Stimulated activated CD4-positive, alpha-beta T cell treated with anti-CD3 and anti-CD28 coated beads, Interleukin-1b, Interleukin-23, amount 100 ng/mL, for 1 hour (primary cell): ENCODE measurements at places on chromosomes 4 and X.
A peak's percentile ranks its signal among the peaks of the same experiment; 100 is the strongest.

DNA sequence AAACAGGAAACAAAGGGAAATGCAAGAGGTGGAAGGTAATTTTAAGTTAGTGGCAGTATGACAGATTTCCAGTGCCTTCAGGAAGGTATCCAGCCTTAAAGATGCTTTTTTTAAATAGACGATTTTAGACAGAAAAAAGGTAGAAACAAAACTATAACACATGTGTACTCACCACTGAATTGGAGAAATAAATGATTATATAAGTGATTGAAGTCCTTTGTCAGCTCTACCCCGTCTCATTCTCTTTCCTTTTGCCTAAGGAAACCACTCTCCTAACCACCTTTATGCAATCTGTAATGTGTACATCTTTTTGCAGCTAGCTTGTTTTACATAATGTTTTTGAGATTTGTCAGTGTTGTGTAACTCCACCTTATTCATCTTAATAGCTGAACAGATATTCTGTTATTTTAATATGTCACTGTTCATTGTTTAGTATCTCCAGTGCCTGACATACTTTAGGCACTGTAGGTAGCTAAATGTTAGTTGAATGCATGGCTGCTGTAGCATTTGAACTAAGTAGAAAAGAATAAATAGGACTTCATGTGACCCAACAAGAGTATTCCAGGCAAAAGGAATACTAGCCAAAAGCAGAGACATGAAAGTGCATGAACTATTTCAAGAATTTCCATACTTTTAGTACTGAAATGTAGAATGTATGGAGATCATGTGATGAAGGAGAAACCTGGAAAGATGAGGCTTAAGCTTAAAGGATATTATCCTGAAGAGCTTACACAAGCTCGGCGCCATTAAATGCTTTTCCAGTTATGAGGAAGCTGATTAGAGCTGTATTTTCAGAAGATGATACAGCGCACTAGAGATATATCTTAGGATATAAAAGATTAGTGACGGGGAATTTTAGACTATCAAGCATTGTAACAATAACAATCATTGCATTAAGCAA is 865 bp downstream of the FAM200B start:
- no peak for DNase-seq

GRCh38 chrX:8864161-8864560 is 63.0 kb upstream of the FAM9A start:
- DNase-seq, result no peak

DNA sequence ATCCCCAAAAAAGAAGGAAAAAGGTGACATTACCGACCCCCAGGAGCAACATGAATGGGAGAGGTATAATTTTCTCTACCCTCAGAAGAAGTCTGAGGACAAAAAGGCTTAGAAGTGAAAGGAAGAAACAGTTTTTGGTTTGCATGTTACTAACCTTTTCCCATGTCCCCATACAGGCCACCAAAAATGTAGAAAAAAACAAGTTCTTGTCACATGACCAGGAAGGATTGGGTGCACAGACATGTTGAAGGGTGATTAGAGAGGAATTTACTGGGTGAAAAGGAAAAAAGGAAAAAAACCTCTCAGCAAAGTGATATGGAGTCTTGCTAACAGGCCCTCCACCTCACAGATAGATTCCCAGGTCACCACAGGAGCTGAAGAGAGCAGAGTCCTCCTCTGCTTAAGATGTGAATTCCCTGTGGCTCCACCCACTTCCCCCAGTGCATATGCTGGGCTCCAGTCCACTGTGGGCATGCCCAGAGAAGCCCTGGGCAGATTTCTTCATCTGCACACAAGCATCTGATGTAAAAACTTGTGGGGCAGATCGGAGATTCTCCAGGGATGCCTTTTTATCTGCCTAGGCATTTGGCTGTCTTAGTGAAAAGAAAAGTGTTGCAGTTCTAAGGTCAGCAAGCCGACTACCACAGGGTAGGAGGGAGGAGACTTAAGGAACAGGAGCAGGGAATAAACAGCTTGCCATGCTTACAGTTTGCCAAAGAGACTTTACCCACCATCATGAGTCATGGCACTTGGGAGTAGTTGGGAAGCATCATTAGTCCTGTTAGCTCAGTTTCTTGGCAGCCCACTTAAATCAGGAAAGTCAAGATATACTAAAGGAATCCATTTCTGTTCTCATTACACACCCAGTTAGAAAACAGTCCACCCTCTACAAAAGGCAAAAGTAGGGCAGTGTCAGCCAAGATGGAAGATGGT is 25.0 kb upstream of the PASD1 start:
- DNase-seq, result no peak

DNA sequence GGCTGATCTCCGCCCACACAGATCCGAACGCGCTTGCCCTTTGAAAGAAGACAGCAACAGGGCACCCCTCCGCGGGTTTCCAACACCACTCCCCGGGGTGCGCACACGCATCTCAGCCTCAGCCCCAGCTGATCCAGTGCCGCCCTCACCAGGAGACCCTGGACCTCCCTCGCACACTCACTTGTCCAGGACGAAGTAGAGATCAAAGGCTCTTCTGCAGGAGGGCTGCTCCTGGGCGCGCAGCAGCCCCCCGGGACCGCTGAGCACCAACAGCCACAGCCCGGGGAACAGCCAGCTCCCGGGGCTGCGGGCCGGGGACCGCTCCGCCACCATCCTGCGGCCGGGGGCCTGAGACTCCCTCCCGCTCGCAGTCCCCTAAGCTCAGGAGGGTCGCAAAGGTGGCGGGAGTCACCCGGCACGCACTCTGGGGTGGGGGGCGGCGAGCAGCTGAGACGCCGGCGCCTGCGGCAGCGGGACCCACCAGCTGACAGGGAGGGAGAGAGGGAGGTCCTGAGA is 743 bp downstream of the ANTXR2 start:
- peak; percentile 18 for DNase-seq

GRCh38 chr4:95158626-95159025 is 390.1 kb downstream of the UNC5C start:
- no peak for DNase-seq

DNA sequence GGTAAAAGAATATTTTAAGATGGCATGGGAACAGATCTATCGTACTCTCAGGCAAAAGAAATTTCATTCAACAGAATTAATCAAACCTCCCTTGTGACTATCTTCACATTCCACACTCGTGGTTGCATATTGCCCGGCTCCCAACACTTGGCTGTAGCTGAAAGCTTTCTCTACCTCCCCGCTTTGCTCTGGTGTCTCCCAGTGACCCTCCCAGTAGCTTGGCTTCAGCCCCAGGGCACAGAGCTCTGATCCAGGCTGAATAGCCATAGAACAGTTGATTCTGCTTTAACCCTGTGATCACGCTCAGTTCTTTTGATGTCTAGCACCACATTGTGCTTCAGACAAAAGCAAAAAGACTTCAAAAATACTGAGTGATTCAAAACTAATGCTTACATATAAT is 24.6 kb downstream of the SLC7A11 start:
- no peak for DNase-seq

DNA sequence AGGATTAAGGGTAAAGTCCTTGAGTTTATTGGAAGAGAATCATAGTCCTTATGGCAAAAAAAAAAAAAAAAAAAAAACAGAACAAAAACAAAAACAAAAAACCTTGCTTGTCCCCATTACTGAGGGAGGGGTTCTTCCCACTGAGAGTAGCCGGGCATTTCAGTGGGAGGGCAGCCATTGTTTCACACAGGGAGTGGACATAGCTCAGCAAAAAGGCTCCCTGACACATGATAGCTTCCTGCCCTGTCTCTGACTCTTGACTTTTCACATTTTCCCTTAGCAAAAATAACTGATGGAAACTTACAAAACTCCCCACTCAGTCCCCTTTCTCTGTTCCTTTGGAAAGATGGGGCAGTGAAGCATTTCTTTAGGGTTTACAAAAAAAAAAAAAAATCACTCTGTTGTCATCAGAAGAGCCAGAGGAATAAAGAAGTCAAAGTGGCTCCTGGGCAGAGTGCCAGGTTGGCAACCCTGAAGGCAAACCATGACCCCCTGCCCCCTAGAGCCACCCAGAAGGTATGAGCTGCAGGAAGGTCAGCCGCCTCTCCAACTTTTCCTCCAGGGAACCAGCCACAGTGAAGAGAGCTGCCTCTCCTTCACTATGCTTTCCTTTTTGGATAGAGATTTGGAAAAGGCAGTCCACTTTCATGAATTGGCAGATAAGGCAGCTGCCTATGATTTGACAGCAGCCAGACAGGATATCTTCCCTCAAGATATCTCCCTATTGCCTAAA is 170.6 kb downstream of the KDR start:
- no peak for DNase-seq

- DNase-seq, result no peak
Measured at GRCh38 chr4:78665216-78665770, 110.9 kb upstream of the BMP2K start.

GRCh38 chr4:47194036-47194737 is 162.8 kb downstream of the GABRB1 start:
- DNase-seq, result no peak

- DNase-seq, result no peak
Measured at GRCh38 chr4:24781999-24782745, 13.2 kb upstream of the SOD3 start.

DNA sequence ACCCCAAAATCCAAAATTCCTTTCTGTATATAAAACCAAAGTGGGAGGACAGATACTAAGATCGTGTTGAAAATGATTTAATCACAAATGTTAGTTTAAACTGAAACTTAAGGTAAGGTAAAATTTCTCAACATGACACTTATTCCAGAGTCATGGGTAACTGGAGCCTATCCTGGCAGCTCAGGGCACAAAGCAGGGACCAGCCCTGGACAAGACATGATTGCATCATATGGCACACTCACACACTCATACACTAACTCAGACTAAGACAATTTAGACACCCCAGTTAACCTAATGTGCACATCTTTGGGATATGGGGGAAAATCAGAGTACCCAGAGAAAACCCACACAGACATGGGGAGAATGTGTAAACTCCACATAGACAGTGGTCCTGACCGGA is 244.1 kb upstream of the TEX13A start:
- no peak for DNase-seq

DNA sequence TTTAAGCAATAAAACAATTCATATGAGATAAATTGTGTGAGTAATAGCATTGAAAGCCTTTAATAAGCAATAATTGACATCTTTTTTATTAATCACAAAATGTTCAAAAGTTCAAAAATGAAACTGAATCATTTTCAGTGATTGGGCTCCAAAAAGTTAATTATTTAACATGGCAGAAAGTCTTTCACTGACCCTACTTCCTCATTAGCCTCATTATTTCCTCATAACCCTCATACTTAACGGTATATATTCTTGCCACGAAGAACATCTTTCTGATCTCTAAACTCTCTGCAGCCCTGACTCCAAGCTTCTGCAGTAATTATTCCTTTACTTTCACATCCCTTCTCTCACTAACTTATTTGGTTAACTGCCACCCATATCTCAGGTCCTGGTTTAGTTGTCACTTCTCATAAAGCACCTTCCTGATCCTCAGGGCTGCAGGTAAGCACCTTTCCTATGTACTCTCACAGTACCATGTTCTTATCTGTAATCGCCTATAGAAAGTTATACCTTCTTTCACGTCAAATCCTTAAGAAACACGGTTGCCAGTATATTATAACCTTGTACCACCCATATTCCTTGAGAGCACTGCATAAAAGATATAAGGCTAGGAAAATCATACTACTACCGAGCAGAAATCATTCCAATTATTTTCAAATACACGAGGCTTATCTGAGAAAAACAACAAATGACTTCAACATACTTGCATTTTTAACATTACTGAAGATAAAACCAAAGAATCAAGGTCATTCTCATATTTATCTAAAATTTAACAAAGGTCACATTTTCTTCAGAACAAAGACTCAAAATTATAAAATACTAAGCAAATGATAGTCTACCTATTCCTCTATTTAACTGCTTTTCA is 72.2 kb downstream of the PPP3CA start:
- no peak for DNase-seq

- no peak for DNase-seq
Measured at GRCh38 chr4:3009422-3009821, 46.1 kb downstream of the GRK4 start.

DNA sequence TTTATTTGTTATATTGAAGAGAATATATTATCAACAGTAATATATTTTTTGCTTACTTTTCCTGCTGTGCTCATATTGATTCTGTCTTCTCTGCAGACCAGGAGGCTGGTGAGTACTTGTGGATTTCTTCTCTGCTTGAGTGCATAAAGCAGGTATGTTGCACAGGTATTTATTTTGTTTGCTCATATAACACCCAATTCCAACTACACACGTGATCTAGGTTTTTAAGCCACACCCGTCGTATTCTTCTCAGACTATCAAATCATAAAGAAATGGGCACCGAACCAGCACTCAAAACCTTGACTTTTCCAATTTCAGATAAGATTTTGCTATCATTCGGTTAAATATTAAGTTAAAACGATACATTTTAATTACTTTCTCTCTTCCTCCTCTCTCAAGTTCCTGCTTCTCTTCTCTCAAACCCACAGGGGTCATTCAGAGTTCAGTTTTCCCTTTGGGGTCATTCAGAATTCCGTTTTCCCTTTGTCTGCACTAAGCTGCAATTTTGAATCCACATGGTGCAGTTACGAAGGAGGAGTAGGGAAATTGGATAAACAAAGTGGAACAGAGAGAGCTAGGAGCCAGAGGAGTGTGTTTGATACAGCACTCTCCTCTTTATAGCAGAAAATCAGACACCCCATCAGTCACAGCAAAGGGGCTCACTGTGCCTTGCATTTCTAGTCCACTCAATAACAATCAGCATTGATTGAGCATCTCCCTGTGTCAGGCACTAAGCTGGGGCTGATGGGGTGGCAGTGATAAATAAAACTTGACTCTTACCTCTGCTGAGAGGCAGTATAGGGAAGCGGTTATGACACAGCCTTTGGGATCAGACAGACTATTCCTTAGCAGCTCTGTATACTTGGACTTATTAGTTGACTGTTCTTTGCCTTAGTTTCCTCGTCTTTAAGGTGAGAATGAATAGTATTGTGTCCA is at the start of gene ADH1C:
ADH1C (minus strand) TSS at position 145 of the 936 bp plus-strand sequence; CDS start at position 74, 71 bp downstream.
- no peak for DNase-seq

DNA sequence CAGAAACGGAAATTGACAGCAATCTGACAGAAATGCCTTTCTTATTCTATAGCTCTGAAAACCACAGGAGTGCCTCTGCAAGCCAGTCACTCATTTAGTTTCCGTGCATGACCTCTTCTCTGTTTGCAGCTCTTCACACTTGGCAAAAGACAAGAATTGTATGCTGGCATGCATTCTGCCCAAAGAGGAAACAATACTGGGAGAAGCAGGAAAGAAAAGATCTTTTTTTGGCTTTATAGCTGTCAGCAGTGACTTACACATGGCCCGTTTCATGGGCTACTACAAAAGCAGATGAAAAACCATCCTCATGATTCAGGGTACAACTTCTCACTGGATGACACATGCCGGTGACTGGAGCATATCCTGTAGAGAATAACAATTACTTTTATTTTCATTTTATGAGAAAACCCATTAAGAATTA is 249.4 kb downstream of the ADAMTS3 start:
- DNase-seq, result no peak

GRCh38 chrX:20545538-20545937 is 278.8 kb upstream of the RPS6KA3 start:
- no peak for DNase-seq

GRCh38 chr4:16418814-16419213 is 192.5 kb upstream of the TAPT1 start:
- no peak for DNase-seq
